NCI-H1417 (cell line): ENCODE measurements at places on chromosomes 4 and X.

- DNase-seq: no peak
Measured at GRCh38 chr4:112173593-112174558, 28.6 kb downstream of the FAM241A start.

DNA sequence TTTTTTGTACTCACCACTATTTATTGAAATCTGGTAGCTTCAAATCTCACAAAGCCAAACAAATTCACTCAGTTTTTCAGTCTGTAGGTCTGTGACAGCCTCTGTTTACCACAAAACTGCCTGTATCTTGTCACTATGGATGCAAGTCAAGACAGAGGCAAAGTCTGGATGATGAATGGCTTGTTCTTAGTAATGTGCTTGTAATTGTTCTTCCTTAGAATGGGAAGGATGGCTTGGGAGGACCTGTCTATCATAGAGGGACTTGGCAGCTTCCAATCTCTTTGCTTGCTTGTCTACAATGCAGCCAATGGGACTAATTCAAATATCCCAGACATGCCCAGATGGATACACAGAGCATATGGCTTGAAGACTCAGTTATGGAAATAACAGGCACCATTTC lies 141.2 kb upstream of the SCML1 start:
- no peak for DNase-seq

- peak; percentile 39 for DNase-seq
Measured at GRCh38 chrX:49165901-49166881, 3.6 kb downstream of the MAGIX start.

DNA sequence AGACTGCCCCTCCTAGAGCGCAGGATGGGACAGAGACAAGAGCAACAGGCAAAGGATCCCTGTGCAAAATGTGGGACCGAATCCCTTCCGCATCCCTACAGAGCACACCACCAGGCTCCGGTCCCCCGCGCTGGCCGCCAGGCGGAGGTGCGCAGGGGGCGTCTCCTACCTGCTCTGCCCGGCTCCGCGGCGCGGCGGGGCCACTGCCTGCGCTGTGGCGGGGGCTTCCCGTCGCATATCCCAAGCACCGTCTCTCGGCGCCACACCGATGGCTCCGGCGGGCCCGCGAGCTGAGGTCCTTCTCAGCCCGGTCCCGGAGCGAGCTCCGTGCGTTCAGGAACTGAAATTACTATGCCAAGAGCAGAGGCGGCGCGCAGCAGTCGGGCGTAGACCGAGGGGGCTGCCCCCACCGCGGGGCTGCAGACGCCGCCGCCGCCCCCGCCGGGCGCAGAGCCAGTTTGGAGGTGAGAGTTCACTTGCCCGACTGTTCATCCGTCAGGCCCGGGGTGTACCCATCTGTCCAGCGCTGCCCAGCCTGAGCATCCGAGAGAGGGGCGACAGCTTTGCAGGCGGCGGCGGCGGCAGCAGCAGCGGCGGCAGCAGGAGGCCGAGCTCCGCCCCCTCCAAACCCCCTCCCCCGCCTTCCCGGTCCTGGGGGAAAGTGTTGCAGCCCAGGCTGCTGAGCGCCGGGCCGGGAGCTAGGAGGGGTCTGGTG lies at the start of gene GPRIN3:
TSS of gene GPRIN3 (minus strand) at position 355 of the 715 bp plus-strand sequence. CDS start 57,690 bp downstream, outside the sequence.
- peak; percentile 37 for DNase-seq

- DNase-seq: no peak
Measured at GRCh38 chr4:187478292-187479140, 517.1 kb upstream of the ZFP42 start.

DNA sequence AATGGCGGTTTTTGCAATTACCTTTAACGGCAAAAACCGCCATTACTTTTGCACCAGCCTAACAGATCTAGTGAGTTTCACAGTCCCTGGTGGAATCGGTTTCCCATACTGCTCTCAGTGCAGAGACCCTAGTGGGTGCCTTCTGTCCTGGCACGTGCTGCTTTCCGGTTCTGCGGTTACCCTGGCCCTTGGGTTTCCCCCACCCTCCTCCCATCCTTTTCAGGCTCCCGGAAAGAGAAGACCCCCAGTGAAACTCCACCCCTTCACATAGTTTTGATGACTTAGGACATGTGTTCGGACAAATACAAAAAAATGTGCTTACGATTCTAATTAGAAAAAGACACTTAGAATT lies 36.9 kb downstream of the NLGN3 start:
- DNase-seq: peak; percentile 75
